ENCODE measurements at places on chromosomes 2 and 18.

DNA sequence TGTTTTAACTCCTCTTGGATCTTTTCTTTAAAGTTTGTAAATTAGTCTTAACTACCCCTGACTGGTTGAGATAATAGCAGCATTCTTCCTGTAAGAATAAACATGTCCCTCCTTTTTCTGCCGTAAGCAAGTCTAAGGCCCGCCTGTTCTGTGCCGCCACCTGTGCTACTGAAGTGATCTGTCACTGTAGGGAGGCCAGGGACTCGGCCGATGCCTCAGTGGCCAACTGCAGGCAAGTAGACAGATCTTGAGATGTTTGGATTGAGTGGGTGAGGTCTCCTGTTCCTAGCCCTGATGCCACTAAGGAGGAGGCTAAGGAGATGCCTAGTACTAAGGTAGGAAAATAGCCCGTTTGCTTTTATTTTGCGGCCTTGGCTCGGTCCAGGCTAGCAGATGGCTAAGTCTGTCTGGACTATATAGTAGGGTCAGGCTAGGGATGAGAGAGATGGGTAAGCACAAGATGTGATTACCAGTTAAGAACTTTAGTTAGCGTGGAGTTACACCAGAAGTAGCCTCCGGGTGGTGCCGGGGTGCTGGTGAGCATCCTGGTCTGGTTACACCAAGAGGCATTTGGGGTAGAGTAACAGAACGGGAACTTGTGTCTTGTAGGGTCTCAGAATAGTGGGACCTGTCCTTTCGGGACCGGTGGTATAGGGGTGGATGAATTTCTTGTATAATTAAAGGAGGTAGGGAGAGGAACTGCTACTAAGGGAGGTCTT lies 584.2 kb downstream of the SUCLG1 start:
- DNase-seq, result no peak

DNA sequence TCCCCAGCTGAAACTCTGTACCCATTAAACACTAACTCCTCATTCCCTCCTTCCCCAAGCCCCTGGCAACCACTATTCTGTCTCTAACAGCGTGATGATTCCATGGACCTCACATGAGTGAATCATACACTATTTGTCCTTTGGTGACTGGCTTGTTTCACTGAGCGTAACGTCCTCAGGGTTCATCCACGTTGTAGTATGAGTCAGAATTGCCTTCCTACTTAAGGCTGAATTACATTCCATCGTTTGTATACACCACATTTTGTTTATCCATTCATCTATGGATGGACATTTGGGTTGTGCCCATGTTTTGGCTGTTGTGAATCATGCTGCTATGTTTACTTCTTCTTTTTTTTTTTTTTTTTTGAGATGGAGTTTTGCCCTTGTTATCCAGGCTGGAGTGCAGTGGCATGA lies 19.6 kb upstream of the CABLES1 start:
- no peak for DNase-seq

DNA sequence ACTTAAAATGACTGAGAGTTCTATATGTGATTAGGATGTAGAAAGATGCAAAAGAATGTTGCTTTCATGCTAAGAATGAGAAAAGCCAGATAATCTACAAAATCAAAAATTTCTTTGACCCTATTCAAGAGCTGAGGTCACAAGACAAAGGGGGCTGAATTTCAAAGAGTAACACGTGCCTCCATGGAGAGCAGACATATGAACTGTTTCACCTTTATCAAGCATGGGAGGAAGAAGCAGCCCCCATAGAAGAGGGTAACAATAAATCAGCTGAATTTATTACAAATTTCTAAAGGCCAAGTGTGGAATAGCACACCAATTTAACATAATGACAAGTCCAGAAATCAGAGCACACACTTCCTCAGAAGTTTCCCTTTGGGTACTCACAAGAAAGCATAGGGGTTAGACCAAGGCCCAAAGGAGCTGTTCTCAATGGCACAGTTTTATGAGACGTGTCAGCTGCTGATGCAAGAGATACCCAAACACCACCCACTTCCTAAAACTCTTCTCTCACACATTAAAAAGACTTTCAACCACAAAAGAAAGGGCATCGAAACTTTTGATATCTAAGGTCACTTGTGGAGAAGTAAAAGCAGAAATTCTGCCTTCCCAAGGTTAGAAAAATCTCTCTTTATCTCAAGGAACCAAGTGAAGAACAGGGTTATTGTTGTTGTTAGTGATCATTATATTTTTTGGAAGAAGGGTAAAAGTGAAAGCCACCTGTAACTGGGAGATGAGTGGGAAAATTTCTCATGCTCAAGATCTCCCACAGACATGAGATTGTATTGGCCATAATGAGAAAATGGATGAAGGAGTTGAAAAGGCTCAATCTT lies 950.1 kb downstream of the TRIB2 start:
- DNase-seq, result no peak

DNA sequence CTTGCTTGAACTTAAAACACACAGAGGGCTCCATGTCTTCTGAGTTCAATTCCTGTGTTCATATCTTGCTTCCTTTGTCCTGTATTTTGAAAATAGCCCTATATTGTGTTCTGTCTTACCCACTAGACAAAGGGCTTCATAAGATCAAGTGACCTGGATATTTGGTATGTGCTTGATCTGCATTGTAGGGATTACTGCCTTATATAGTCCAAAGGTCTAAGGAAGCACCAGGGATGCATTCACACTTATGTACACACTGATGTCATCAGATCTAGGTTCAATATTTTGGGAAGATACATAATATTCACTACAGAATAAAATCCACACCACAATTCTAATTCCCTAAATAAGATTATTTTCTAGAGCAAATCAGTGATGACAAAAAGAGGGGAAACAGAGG lies 278.0 kb upstream of the KYNU start:
- DNase-seq, result no peak

DNA sequence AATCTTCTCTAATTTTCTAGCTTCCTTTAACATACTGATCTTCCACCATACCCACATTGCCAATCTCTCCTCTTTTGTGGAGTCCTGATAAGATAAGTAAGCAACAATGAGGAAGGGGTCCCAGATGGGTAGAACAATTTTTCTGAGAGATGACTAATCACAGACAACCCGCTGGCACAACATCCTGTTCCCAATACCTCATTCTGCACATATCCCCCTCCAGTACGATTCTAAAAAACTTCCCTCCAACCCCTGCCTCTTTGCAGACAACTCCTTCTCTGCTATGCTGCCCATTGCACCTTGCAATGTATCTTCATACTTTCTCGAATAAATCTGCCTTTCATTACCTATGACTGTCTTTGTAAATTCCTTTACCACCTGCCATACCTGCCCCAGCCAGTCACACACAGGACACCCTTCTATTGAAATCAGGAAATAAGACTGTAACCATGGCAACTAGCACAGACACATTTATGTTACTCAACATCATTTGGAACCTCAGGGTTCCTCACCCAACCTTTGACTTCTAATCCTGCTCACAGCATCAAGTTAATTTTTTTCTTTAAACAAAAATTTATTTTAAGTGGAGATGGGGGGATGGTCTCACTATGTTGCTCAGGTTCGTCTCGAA lies 7.4 kb upstream of the EXOC6B start:
- DNase-seq, result no peak

- DNase-seq, result no peak
Measured at GRCh38 chr2:140199312-140199711, 1419.1 kb upstream of the NXPH2 start.

- no peak for DNase-seq
Measured at GRCh38 chr2:197673606-197674005, 1.8 kb downstream of the RFTN2 start.

DNA sequence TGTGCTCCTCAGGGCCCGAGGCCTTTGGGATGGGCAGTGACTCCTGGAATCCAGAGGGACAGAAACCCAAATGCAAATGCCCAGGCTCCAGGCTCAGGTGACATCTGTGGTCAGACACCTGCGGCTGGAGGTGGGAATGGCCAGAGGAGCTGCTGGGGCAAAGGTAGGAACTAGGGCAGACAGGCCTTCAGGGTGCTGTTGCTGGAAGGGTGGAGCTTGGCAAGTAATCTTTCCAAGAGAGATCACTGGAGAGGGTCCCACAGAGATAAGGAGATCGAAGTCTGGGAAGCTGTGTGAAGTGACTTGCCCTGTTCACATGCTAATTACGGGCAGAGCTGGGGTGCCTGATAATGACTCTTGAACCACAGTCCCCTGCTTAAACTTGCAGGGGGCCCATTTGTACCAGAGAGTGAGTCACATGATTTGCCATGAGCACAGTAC lies 82.4 kb downstream of the ACAA2 start:
- no peak for DNase-seq

DNA sequence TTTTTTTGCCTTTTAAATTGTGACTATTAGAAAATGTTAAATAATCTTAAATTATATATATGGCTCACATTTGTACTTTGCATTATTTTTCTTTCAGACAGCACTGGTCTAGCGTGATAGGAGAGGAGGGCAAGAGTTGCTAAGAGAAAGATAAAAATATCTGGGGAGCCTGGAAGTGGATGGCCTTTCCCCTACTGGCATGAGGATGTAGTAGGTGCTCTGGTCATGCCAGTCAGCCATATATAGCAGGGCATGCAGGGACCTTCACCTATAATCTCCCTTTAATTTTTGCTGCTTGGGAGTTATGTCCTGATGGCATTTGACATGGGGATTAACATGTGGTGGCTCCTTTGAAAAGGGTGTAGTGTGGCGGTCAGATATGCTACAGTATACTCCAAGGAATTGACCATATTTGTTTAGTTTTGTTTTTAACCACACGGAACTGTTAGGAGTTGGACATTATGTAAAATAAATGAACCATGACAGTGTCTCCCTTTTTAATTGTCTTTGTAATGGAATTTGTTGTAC lies 144.7 kb downstream of the BABAM2 start:
- no peak for DNase-seq

- no peak for DNase-seq
Measured at GRCh38 chr2:43209204-43209717, 17.1 kb downstream of the ZFP36L2 start.

DNA sequence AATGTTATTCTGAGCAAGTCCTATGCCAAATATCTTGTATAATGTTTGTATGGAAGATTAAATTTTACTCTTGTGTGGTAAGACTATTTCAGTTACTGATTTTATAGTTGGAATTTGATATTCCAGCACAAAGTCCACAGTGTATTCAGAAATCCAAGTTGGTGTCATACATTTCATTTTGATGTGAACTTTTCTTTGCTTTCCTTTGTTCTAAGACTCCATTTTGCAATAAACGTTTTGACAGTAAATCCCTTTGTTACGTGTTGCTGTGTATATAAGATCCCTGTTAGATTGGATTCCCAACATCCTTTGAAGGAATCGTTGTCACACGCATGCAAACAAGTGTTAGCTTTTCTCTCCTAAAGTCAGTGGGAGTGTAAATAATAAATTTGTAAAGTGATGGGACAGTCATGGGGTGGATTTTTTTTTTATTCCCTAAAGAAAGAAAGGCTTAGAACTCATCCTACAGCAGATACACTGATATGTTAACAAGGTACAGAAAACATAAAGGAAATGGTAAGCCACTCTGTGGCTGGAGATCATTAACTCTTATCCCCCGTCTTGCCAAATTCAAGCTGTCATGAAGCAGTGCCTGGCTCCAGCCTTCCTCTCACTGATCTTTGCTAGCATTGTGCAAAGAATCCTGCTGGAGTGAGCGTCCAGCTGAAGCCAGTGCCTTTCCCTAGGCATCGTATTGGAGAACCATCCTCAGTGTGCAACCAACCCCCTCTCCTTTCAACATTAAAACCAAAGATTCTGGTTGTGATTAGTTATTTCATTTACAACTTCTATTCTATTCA lies 127.6 kb upstream of the CDCA7 start:
- no peak for DNase-seq

- no peak for DNase-seq
Measured at GRCh38 chr2:11411768-11412448, 54.1 kb downstream of the E2F6 start.

GRCh38 chr2:198756166-198756565 lies 701.6 kb downstream of the SATB2 start:
- no peak for DNase-seq

DNA sequence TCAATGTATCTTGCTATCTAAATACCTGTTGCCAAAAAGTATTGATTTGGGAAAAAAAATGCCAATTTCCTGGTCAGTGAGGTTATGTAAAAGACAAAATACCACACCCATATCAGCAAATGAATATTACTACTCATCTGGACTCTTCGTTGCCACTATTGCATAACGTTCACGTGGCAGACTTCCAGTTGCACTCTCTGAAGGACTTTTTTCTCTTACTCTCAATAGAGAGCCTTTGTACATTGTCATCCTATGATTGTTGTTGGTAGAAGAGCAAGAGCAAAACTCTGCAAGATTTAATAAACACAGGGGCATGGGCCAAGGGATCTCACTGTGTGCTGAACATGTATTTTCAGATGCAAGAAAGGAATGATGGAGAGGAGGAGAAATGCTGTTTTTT lies 689.8 kb downstream of the MBD2 start:
- no peak for DNase-seq

DNA sequence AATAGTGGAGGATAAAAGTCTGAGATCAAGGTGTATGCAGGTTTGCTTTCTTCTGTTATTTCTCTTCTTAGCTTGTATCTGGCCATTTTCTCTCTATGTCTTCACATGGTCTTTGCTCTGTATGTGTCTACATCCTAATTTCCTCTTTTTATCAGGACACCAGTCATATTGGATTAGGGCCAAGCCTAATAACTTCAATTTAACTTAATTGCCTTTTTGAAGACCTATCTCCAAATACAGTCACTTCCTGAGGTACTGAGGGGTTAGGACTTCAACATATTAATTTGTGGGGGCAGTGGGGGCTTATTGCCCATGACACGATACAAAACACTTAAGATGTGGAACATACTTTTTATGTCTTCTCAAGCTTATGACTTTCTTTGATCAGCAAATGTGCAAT lies 632.9 kb upstream of the CELF4 start:
- DNase-seq, result no peak

GRCh38 chr2:199113111-199113510 lies 344.6 kb downstream of the SATB2 start:
- DNase-seq, result no peak

- no peak for DNase-seq
Measured at GRCh38 chr2:24971286-24971535, 544 bp downstream of the DNAJC27 start.

GRCh38 chr2:205629091-205629776 lies 53.1 kb upstream of the NRP2 start:
- no peak for DNase-seq

DNA sequence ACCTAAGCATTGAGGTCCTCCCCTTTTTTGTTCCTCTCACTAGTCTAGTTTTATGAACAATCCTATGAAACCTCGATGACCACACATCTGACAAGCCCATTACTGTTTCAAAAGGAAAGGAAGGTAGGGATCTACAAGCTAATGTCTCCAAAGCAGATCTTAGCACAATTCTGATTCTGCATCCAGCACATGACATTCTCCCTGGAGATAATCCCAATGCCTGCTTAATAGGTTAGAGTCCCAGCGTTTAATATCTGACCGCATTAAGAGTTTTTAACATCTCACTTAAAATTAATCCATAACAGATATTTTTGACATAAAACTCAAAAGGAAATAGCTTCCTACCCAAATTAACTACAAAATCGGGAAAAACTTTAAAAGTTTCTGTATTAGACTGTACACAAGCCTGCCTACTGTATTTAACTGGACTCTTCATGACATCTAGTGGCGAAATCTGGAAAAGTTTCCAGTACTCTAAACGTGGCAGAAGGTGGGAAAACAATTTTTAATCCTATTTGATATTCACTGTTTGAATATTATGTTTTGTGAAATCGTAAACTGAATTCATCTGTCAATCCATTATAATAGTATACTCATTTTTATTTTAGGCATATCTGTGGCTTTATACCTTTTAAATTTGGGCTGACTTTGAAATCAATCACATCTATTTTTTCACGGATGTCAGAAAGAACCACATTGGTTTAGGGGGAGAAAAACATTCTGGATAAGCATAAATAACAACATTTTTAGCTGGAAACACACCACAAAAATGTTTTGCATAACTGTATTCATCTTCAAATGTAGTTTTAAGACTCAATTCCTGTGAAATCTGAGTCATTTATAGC lies 62.4 kb downstream of the TXNL1 start:
- DNase-seq, result no peak
